ENCODE measurements at places on chromosomes 13 and 19.

DNA sequence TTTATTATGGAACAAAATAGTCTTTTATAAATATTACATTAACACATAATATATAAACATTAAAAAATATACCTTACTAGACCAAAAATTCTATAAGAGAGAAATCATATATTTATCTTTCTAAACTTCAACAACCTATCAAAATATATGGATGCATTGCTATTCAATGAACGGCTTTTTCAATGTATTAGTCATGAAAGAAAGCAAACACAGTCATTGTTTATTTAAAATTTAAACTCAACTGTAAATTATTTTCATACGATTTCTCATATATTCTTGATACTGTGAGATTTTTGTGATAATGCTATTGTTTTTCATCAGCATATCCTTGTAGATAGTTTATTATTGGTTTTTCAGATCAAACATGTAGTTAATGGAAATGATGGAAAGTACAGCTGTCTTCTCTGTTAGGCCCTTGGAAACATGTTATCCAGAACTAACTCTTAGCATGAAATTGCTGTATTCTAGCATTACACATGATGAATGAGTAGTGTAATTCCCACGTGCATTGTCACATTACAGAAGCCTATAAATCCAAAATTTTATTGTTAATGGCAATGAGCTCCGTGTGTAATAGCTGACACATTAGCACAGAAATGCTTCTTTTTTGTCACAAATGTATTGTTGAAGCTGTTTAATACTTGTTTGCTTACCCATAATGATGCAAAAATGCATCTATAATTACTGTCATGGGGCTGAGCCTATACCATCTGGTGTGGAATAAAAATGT is 1639.9 kb downstream of the SLITRK5 start:
- DNase-seq: no peak

DNA sequence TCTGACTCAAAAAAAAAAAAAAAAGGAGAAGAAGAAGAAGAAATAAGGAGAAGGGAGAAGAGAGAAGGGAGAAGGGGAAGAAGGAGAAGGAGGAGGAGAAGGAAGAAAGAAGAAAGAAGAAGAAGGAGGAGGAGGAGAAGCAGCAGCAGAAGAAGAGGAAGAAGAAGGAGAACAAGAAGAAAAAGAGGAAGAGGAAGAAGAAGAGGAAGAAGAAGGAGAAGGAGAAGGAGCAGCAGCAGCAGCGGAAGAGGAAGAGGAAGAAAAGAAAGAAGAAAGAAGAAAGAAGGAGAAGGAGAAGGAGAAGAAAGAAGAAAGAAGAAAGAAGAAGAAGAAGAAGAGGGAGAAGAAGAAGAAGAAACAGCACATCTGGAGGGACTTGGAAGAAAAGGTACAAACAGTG is 4.1 kb upstream of the CNN1 start:
- no peak for DNase-seq

GRCh38 chr13:60583196-60583888 is 186.3 kb downstream of the TDRD3 start:
- no peak for DNase-seq

GRCh38 chr13:106630162-106630561 is 62.2 kb upstream of the ARGLU1 start:
- DNase-seq: no peak

- DNase-seq: no peak
These were observed 8.5 kb downstream of the FOSB start for GRCh38 chr19:45476304-45476703.

DNA sequence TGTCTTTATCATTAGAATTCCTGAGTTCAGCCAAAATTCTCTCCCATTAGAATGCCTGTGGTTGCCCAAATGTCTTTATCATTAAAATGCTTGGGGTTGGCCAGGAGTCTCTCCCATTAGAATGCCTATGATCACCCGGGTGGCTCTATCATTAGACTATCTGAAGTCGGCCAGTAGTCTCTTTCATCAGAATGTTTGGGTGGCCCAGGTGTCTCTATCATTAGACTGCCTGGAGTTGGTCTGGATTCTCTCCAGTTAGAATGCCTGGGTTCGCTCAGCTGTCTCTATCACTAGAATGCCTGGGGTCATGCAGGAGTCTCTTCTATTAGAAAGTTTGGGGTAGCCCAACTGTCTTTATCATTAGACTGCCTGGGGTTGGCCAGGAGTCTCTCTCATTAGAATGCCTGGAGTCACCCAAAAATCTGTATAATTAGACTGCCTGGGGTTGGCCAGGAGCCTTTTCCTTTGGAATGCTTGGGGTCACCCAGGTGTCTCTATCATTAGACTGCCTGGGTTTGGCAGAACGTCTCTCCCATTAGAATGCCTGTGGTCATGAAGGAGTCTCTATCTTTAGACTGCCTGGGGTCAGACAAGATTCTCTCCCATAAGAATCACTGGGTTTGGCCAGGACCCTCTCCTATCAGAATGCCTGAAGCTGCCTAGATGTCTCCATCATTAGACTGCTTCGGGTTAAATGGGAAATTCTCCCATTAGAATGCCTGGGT is 1478.3 kb downstream of the UQCRFS1 start:
- no peak for DNase-seq

GRCh38 chr19:48670699-48671445 is 1.9 kb downstream of the NTN5 start:
- DNase-seq: no peak

DNA sequence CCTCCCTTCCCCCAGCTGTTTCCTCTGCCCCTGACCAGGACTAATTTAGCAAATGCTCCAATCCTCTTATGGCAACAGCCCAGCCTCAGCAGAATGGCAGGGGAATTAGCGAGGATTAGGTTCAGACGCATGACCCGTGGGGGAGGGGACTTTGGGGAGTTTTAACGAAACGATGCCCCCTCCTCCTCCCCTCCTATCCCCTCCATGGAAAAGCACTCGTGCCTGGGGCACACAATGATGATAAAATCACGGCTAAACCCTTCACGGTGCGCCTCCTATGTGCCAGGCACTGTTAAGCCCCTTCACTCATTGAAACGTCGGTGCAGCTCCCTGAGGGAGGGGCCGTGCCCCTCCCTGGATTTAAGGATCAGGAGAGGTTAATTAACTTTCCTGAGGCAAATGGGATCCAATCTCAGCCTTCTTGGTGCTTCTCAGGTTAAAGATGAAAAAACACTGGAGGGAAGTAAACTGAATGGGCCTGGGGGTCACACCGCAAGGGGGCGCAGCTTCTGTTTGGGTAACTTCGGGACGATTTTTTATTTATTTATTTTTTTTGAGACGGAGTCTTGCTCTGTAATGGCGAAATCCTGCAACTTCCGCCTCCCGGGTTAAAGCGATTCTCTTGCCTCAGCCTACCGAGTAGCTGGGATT is 10.1 kb upstream of the TPRX2 start:
- DNase-seq: no peak

DNA sequence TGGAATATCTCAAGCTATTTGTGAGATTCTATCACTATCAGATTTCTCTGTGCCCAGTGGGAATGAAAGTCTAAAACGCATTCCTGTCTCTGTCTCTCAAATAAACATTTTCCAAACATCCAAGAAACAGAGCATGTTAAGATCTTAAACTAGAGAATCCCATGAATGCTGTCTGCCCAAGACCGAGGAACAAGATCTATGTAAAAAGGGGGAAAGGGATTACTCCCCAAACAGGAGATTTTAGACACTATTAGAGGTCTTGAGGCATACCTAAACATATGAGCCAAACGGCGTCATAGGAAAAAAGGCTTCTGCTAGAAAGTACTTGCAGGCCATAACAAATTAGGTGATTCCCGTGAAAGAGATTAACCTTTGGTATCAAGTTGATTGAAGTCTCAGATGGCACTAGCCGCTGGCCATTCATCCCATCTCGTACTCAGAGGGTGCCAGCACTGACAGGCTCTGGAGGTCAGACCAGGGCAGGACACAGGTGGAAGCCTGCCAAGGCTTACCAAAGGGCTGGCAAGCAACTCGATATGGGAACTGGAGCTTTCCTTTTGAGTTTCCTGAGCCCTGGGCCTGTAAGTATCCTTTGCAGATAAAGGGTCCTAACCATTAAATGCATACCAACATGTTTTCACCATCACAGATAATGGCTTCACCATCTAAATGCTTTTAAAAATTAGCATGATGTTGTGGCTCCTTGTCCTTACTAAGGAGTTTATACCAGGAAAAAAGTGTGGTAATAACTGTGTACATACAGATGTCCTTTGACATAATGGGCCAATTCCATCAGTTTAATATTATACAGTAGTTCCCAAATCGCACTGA is 225.2 kb downstream of the FOXO1 start:
- DNase-seq: peak; percentile 82

DNA sequence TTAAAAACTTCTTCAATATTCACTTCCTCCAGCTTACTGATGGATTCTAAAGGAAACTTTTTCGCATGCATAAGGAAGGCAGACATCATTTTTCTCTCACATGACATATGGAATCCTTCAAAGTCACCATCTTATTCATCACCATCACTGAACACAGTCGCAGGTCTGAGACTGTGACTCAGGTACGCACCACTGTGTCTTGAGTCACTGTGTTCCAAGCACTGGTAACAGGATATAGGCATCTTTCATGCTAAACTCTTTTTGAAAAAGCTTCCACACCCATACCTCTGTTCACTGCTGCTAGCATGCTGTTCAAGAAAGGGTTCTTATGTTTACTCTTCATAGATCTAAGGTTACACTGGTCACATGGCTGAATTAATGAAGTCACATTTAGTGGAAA is 67.0 kb upstream of the SIAH3 start:
- DNase-seq: no peak

DNA sequence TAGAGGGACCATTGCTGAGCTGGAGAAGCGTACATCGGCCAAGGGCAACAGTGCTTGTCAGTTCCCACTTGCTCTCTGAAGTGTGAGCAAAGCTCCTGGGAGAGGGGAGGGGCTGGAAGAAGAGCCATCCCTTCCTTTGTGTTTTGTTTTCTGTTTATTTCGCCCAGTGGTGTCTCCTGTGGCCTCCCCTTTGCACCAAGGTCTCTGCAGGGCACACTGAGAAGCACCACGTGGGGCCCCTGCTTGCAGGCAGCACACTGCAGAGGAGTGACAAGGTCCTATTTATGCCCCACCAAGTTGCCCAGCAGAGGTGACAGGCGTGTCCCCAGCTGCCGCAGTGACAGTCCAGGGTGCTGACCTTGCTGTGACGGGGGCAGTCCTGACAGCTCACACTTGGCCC is 24.0 kb downstream of the GRIN2D start:
- DNase-seq: no peak

DNA sequence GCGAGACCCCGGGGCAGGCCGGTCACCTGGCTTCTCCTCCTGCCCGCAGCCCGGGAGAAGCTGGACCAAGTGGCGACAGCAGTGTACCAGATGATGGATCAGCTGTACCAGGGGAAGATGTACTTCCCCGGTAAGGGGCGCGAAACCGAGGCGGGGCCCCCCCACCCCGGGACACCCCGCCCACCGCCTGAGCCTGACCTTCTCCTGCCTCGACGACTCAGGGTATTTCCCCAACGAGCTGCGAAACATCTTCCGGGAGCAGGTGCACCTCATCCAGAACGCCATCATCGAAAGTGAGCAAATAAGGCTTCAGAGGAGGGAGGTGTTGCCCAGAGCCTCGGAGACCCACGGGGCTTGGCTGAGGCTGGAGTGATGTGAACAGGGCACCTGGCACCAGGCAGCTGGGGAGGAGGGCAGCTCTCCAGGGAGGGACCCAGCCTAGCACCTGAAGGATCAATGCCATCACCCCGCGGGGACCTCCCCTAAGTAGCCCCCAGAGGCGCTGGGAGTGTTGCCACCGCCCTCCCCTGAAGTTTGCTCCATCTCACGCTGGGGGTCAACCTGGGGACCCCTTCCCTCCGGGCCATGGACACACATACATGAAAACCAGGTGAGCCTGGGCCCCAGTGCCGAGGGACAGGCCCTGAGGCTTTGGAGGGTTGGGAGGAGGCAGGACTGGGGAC is 629 bp downstream of the IZUMO4 start:
- DNase-seq: no peak

- no peak for DNase-seq
These were observed 12.2 kb downstream of the GPR183 start for GRCh38 chr13:99294958-99295357.

DNA sequence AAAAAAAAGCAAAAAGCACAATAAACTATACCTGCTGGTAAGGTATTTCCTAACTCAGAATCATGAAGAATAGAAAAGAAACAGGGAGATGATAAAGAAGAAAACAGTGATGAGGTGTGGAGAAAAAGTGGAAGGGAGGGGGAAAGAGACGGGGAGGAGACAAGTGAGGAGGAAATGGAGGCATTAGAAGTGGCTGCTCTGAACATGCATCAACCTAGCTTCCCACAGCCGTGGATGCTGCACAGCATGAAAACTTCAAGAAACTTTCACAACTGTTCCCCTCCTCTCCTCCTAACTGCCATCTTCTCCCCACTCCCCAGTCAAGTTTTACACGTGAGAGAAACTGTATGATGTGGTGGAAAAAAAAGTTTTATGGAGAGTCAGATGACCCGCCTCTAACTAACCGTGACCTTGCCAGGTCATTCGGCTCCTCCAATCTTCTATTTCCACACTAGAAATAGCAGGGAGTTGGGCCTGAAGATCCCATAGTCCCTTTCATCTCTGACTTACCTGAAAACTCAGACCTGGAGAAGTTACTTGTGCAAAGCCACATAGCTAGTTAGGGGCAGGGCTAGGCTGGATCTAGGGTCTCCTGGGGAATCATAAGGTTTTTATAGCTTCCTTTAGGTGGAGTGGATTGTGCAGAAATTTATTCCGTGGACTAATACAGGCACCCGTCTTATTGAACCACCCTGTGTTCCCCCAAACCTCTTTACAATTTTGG is 461.9 kb downstream of the KLF5 start:
- DNase-seq: no peak

- no peak for DNase-seq
These were observed 61.8 kb downstream of the AKAP11 start for GRCh38 chr13:42333613-42334328.

DNA sequence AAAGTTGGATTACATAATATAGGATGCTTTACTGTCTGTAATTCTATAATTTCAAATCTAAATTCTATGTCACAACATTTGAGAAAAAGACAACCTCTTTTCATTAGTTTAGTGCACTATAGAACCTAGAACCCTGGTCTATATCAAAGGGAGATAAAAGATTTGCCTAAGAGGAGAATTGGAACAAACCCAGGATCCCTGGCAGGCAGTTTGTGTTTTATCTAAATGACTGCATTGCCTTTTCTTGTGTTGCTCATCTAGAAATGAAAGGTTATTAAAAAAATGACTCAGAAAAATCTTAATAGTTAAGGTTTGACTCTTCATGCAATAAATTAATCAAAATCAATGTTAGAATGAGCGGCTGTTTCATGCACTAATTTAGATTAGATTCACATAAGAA is 96.7 kb downstream of the PCDH9 start:
- DNase-seq: no peak

GRCh38 chr19:15279326-15279904 is 47.2 kb upstream of the EPHX3 start:
- DNase-seq: no peak

All from left ventricle myocardium inferior (tissue), 1 donor.